Fibroblast of villous mesenchyme (primary cell): ENCODE measurements at places on chromosomes 2 and 18. TPM values are rescaled to one million over a fixed set of nuclear protein-coding genes. Genes with fewer than 3 reads are reported as not detected.

GRCh38 chr2:41314511-41315070, 733.2 kb upstream of the PKDCC start:
- no peak for DNase-seq

DNA sequence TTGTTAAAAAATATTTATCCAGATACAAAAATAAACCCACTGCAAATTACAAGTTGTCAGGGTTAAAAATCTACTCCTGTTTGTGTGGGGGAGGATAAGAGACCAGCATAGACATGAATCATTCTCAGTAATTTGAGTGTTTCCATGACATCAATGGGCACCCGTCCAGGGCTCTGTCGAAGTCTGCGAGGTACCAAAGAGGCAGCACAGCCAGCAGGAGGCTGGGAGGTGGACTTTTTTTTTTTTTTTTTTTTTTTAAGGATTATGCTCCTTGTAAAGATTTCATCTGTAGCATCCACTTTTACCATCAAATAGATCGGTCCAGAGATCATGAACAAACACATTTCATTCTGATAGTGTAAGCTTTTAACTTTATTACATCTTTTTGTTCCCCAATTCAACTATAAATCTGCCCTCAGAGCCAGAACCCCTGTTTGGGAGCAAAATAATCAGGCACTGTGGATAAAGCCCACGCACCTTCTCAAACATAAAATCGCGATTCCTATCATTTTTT, 182.0 kb downstream of the TCF4 start:
- peak; percentile 94 for DNase-seq

DNA sequence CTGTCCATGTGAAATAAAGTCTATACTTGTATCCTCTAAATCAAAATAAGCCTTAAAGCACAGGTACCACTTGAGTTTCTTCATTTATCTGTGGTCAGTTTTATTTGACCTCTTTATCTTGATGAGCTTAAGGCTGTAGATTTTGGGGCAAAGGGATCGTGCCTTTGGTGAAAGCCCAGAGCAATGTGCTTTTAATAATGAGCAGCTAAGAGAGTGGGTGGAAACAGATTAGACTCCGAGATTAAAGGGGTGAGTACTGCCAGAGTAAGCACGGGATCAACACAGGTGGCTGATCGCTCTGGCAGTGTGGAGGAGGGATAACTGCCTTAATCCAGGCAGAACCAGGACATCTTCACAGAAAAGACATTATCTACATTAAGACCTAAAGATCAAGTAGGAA, 280.4 kb downstream of the TDRD15 start:
- DNase-seq = no peak

DNA sequence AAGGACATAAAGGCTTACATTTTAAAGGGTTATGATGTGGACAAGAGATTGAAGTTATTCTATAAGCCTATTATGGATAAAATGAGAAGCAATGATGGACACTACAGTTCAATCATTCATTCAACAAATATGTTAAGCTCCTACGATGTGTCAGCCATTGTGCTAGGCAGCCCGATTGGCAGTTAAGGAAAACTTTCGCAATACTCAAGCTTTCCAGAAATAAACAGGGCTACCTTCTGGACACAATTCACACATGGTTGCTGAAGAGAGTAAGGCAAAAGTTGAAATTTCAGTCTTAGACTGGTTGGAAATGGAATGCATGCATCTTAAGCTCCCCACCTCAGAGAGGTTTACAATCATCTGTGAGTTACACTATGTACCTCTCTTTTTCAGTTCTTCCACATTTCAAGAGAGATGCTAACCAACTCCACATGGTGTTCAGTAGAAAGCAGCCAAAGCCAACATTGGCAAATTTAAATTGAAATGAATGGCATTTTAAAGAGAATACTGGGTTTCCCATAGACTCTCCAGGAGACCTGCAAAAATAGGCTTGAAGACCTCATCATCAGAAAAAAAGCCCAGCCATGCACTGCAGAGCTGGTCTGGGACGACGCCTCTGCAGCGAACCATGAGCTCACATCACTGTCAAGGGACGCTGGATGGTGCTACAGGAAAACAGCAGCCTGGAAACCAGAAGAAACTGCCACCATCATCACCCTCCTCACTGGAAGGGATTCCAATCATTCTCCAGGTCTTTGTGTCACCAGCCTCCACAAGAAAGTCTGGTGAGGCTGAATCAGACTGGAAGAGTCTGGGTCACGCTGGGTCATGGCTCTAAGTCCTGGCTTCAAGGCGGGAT, 276.3 kb downstream of the AFF3 start:
- DNase-seq = no peak

MC5R gene
- not detected in 2 replicates for total RNA-seq

BOK gene
- total RNA-seq = 42.2 and 54.0 TPM in 2 replicates

B3GNT7 gene
- 0.43 and 0.64 TPM in 2 replicates for total RNA-seq

- DNase-seq = peak; percentile 88
These were observed 169.4 kb downstream of the NEDD4L start for GRCh38 chr18:58213440-58213839.

TNS1 gene
- total RNA-seq = 127 and 147 TPM in 2 replicates

SLC9A2 gene
- total RNA-seq = not detected in 2 replicates

TMEM37 gene
- 0.64 and 1.3 TPM in 2 replicates for total RNA-seq

DNA sequence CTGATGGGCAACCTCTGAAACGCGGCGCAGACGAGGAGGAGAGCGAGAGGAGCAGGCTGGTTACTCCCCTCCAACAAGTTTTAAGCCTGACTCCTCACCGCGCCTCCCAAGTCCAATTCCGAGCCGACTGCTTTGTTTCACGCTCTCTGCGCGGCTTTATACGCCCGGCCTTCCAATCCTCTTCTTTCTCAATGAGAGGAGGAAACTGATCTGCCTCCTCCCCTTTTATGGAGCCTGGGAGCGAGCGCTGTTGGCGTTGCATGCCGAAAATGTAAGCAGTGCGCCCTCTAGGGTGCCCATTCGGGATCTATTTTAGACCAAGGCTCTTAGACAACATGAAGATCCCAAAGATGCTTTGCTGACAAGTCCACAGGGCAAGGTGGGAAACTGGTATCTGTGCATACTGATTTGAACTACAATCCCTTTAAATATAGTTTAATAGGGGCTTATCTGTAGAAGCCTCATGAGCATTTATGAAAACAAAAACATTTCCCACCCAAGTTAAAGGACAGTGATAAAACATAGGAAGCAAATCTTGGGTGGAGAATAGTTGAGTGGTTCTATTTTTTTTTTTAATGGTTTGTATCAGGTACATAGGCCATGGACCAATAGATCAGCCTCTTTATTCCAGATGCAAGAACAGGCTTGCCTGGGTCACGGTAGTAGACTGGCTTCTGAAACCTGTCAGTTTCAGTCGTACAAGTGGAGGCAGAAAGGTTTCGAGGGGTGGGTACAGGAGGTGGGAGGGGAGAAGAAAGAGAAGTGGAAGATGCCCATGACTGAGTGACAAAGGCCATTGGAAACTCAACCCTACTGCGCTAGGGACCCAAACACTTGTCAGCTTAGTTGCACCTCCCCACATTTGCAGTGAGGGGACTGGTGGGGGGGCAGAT, at the start of gene RND3:
RND3 (minus strand) TSS at position 131 of the 893 bp plus-strand sequence. CDS start 250 bp downstream, outside the sequence.
- peak; percentile 100 for DNase-seq

DNA sequence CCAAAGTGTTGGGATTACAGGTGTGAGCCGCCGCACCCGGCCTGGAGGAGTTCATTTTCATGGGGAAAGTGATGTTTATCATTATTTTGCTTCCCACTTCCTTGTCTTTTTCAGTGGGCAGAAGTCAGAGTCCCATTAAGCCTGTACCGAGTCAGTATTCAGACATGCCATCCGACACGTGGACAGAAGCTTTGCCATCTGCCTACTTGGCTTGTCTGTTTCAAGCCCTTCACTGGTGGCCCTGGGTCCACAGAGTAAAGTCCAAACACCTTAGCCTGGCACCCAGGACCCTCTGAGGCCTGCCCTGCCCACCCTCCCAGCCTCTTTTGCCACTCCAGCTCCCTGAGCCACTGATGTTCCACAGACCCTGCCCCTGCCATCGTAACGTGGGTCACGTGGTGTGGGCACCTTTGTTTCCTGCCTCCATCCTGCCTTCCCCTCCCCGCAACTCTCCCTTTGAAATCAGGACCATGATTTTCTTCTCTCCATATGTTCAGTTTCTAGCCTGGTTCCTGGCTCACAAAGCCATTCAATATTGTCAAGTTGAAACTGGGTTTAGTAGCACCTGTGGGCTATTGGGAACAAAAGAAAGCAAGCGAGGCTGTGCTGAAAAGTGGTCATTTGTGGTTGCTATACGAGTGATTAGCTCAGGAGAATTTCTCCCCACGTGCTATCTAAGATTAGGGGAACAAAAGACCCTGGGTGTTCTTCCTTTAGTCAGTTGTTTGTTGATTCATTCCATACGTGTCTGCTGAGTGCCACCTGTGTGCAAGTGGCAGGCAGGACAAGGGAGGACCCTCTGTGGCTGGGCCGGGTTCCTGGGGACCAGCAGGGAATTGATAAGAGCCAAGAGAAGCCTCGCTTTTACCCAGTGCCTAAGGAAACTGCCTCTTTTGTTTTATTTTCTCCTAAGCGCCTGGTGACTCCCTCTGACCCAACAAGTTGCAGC, 5.1 kb upstream of the ODC1 start:
- no peak for DNase-seq

DNA sequence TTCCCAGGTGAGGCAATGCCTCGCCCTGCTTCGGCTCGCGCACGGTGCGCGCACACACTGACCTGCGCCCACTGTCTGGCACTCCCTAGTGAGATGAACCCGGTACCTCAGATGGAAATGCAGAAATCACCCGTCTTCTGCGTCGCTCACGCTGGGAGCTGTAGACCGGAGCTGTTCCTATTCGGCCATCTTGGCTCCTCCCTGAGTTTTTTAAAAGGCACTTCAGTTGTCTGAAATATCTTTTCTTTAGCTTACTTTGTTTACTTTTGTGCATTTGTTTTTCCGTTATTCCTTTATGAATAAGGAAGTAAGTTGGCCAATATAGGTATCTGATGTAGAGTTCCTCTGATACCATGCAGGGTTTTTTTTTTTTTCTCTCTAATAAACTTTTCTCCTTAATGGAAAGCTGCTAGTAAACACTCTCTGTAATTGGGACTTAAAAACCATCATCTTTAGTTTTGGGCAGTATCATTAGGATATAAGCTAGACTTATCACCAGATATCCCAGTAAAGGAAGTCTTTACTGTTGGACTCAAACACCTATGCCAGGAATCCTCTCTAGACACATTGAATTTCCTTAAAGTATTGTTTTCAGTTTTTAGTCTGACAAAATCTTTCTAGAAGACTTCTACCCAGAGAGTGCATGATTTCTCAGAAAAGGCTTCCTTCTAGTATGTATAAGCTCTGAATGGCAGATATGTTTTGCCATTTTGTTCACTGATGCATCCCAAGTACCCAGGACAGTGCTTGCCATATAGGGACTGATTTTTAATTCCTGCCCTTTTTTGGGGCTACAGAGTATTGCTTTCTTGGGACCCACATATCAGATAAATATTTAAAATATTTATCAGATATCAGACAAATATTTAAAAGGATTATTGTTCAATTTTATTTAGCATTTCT, 35.8 kb upstream of the DYSF start:
- DNase-seq = no peak

DNA sequence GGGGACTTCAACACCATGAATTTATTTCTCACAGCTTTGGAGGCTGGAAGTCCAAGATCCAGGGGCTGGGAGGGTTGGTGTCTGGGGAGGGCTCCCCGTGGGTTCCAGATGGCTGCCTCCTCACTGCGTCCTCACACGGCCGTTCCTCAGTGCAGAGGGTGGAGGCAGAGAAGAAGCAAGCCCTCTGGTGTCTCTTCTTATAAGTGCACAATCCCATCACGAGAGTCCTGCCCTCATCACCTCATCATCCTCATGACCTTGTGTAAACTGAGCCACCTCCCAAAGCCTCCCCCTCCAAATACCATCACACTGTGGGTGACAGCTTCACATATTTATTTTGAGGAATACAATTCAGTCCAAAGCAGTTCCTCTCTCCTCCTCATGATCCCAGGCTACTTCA, 26.3 kb downstream of the TMEM163 start:
- no peak for DNase-seq

GRCh38 chr2:130837811-130838565, 1.3 kb downstream of the ARHGEF4 start:
- DNase-seq = no peak

GRCh38 chr2:61529944-61530735, 8.0 kb downstream of the XPO1 start:
- DNase-seq = no peak

GRCh38 chr2:200321780-200322534, 15.5 kb downstream of the SPATS2L start:
- no peak for DNase-seq

SAP130 gene
- total RNA-seq = 5.8 and 6.0 TPM in 2 replicates

HDHD2 gene
- 16.1 and 17.3 TPM in 2 replicates for total RNA-seq

- DNase-seq = no peak
These were observed 91.9 kb upstream of the OTOS start for GRCh38 chr2:240232264-240232915.

DNA sequence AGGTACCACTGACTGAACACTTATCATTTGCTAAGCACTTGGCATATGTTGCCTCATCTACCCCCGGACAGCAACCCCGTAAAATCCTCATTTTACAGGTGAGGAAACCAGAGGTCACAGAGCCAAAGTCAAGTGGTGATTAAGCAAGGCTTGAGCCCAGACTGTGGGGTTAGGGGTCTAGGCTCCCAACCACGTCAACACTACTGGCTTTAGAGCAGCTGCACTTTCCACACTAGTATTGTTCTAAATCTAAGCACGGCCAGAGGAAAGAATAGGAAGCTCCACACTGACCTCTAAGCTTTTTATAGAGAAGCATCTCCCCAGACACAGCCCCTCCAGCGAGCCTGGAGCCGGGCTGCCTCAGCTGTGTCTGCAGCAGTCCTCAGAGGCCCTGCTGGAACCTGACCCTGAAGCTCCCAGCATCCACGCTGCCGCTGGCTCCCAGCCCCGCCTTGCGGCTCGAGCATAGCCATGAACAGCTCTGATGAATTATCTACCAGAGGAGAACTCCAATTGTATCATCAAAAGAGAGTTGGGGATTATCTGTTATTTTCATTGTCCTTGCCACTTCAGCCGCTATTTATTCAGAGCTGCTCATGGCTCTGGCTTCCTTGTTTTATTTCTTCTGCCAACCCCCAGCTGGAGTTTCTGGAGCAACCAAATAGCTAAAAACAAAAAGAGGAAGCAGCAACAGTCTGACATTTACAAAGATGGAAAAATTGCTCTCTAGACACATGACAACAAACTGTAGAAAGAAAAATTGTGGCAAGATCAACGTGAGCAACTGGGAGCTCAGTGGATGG, 62.2 kb upstream of the RTN4 start:
- DNase-seq = peak; percentile 76

DNA sequence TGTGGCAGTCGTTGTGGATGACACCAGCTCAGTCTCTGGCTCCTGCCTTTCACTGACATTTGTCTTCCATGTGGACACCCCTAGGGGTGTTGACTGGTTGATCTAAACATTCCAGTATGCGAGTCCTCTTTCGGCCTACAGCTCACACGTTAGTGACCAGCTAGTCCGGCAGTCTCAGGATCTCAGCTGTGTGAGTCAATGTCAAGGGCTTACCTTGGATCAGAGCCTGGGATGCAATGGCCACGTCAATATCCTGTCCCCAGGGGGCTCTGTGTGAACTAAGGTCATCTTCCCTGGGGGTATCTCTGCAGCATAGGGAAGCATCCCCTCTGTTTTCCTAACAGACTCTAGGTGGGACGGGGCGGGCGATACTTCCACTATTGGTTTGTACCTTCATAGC, 35.1 kb upstream of the YWHAQ start:
- no peak for DNase-seq

GKN1 gene
- under 0.01 and 0.32 TPM in 2 replicates for total RNA-seq

- DNase-seq = no peak
These were observed 35.7 kb downstream of the RASGRP3 start for GRCh38 chr2:33512112-33512511.

- no peak for DNase-seq
These were observed 277.6 kb upstream of the CXCR4 start for GRCh38 chr2:136395582-136395981.
